ENCODE measurements at places on chromosomes 13 and 19.

GRCh38 chr19:37361994-37362393 is 8.9 kb upstream of the ZNF527 start:
- no peak for DNase-seq

DNA sequence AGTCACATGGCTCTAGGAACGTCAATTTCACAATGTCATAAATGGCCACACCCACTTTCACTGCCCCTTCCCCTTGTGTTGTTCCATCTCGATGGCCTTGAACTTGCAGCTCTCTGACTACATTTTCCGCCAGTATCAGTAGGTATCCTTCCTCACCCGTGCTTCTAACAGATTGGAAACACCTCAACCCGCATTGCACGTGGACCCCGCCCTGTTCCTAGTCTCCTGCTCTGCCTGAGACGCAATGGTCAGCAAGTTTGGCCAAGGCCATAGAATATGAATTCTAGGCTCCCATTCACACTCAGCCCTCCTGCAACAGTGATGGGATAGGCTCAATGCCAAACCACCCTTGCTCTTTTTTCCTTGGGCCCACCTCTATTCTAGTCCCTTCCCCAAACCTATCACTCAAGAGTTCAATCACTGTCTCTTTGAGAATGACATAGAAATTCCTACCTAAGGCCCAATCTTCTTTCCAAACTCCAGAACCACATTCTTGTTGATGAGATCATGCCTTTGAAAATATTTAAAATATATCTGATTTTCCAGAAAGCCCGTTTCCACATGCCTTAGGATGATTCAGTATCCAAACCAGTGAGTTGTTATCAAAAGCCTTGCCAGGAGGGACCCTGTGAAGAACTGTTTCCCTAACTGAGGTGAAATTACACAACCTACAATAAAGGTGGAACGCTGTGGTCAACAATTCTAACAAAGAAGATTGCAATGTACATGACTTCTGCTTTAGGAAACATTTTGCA is 334.6 kb downstream of the MYO16 start:
- DNase-seq, result no peak

DNA sequence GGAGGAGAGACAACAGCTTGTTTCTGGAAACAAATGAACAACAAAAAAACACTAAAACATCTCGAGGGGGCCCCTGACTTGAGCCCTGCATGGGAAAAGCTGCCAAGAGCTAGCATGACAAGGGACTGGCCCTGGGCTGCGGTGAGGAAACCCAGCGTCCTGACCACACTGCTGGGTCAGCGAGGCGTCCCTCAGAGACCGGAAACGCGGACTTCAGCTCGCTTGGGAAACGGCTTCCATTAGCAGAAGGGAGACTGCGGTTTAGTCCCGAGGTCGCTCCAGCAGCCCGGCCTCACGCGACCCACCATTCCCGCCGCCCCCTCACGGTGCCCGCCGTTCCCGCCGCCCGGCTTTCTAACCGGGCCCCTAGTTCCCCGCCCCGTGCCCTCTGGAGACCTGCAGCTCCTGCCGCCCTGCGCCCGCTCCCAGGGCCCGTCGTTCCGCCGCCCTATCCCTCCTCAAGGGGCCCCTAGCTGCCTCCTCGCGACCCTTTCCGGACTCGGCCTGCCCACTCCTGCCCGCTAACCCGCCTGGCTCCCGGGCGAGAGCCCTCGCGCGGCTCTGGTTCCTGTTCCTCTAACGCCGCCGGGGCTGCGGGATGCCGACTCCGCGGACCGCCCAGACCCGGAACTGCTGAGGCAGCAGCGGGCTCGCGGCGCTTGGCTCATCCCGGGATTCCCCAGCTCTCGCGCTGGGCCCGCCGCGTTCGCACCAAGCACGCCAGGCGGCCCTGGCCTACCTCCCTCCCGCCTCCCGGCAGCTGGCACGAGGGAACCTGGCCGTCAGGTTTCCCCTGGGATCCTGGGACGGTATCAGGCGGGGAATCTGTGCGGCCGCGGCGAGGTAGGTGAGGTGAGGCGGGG is at the start of gene CCDC122:
TSS of gene CCDC122 (minus strand) at position 849 of the 863 bp plus-strand sequence. CDS start 10,364 bp downstream, outside the sequence.
- peak; percentile 69 for DNase-seq

DNA sequence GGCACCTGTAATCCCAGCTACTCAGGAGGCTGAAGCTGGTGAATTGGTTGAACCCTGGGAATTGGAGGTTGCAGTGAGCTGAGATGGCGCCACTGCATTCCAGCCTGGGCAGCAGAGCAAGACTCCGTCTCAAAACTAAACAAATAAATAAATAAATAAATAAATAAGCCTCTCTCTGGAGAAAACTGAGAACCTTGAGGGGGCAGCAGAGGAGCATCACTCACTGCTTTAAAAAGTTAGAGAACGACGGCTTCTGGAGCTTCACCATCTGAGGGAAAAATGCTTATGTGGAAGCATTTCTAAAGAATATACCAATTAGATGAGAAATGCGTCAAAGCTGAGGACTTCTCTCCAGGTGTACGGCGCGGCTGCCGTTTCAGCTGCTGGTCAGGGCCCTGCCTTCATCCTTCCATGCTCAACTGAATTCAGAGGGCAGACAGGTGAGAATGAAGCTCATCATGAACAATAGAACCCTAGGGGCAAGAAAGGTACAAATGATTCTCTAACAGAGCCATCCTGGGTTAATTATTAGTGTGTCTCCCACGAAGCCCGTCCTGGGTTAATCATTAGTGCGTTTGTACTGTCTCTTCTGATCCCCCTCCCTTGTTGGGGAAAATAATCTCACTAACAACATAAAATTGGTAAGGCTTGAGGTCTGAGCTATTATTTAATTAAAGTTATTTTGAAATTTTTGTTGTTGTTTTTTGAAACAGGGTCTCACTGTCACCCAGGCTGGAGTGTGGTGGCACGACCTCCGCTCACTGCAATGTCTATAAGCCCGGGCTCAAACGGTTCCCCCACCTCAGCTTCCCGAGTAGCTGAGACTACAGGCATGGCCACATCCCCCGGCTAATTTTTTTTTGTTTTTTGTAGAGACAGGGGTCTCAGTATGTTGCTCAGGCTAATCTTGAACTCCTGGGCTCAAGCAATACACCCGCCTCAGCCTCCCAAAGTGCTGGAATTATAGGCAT is 80.1 kb downstream of the IPO5 start:
- DNase-seq, result no peak

- DNase-seq, result no peak
These were observed 7.1 kb upstream of the KL start for GRCh38 chr13:33008946-33009722.

DNA sequence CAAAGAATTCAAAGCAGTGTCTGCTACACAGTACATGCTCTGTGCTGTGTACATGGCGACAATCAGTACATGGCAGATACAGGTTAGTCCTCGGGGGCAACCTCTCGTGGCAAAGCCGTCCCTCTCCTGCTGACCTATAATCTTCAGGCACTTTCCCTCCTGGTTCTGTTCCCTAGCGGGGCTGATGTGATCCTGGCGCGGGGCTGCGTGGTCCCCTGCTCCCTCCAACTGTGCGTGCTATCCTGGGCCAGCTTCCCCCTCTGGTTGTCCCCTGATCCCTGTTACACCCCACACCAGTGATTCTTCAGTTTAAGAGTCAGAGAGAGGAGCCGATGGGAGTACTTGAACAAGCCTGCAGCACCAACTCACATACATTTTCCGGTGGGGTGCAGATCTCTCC is 12.1 kb downstream of the MAG start:
- no peak for DNase-seq
